Upper lobe of right lung (tissue), 1 donor: ENCODE measurements at places on chromosomes 6 and 20. TPM values are rescaled to one million over a fixed set of nuclear protein-coding genes. Genes with fewer than 3 reads are reported as not detected.

Gene TBXT
- not detected for total RNA-seq

Gene NXT1
- 16.2 TPM for total RNA-seq

DNA sequence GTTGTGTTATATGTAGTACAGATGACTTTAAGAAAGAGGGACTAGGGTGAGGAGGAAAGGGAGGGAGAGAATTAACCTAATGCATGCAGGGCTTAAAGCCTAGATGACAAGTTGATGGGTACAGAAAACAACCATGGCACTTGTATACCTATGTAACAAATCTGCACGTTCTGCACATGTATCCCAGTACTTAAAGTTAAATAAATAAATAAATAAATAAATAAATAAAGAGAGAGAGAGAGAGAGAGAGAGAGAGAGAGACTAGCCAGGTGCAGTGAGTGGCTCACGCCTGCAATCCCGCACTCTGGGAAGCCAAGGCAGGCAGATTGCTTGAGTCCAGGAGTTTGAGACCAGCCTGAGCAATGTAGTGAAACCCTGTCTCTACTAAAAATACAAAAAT lies 11.5 kb upstream of the CARMIL1 start:
- no peaks in the 10 kb centered on the region for H3K36me3 ChIP-seq
- no peak overlapping the region for H3K4me3 ChIP-seq
- H3K27ac ChIP-seq, result no peak overlapping the region
- DNase-seq, result no peak

GRCh38 chr6:25014791-25015560 lies 79.2 kb upstream of the RIPOR2 start:
- peaks cover 16% of the 10 kb centered on the region for H3K4me1 ChIP-seq
- no peak for DNase-seq
- no peak overlapping the region for H3K4me3 ChIP-seq
- no peaks in the 10 kb centered on the region for H3K36me3 ChIP-seq
- no peaks in the 10 kb centered on the region for H3K27me3 ChIP-seq
- peak overlapping the region; percentile 58 for H3K27ac ChIP-seq
